ENCODE measurements at places on chromosomes 6 and 20.

- DNase-seq: no peak
Observed at GRCh38 chr6:24969343-24969860, 33.6 kb upstream of the RIPOR2 start.

DNA sequence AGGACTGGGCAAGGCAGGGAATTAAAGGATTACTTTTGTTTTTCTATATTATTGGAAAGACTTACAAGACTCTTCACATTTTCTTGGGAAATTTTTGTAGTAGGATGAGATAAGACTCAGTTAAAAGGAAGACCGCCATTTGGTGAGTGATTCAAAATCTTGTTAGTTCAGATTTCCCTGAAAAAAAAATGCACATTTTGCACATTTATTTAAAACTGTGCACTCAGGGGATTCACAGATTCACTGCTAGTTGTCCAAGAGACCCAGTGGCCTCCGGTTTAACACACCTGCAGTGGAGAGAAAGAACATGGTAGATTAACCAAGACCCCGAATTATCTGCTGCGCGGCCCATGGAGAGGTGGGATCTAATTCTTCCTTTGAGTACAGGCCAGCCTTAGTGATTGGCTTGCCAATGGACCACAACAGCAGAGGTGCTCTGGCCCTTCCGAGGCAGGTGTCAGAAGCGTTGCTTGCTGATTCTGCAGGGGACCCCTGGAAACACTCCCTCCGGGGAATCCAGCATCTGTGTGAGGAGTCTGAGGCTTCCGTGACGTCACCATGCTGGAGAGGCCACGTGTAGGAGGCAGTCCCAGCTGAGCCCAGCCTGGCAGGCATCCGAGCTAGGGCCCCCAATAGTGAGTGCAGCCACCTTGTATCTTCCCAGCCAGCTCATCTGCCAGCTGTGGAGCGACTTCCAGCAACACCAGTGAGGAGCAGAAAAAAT, 68.9 kb downstream of the ZNF217 start:
- no peak for DNase-seq

DNA sequence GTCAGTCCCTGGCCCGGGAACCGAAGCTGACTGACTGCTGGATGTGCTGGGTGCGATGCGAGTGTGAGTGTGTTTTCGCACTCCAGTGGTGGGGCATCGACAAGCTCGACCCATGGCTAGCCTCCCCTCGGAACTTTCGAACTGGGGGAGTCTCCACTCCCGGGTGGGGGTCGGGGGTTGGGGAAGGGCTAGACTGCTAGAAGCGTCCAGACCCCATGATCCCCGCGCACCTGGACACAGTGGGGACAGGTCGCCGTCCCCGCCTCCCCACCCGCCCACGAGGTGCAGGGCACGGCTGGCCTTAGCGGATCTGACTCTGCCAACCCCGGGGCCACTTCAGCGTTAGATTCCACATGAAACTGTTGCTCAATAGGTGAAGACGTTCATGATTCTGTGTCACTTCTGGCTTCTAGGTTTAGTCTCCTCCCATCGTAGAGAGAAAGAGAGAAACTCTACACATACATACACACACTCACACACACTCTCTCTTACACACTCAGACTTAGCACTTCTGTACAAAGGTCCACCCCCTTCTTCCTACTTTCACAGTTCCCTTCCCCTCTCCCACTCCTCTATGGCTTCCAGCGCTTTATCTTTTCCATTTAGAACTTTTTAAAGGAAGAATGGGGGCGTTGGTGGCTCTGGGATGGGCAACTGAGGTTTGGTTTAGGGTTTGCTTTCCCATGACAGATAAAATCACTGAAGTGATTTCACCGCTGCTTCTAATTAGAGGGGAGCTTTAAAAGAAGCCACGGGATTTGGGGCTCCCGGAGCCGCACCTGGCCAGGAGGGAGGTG, 5.1 kb upstream of the TFAP2A start:
- no peak for DNase-seq

GRCh38 chr6:111490067-111490466, 7.0 kb upstream of the REV3L start:
- DNase-seq: no peak

DNA sequence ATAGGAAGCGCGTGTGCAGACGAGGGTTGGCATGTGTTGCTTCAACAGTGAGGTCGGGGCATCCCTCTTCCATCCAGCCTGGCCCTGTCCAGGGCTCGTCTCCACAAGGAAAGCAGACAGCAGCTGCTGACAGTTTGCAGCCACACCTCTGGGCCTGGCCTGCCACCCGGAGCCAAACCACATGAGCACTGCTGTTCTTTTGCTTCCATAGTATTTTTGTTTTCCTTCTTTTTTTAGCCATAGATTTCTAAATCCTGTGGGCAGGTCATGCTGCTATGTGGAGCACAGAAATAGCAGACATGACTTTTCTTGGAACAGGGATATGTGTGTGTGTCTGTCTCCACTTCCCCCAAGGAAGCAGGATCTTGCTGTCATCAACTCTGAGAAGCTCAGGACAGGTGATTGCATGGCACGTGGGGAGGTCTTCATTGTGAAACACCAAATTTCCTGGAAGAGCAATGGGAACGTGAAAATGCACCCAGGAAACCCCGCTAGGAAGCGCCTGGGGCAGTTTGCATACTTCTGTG, 167.4 kb downstream of the DTNBP1 start:
- DNase-seq: peak; percentile 82

DNA sequence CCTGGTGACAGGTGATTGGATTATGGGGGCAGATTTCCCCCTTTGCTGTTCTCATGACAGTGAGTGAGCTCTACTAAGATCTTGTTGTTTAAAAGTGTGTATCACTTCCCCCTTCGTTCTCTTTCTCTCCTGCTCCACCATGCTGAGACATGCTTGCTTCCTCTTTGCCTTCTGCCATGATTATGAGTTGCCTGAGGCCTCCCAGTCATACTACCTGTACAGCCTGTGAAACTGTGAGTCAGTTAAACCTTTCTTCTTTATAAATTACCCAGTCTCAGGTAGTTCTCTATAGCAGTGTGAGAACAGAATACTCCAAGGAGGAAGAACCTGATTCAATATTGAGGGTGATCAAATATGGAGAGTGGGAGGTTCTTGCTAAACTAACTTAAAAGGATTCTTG, 724.9 kb downstream of the DOK5 start:
- no peak for DNase-seq

DNA sequence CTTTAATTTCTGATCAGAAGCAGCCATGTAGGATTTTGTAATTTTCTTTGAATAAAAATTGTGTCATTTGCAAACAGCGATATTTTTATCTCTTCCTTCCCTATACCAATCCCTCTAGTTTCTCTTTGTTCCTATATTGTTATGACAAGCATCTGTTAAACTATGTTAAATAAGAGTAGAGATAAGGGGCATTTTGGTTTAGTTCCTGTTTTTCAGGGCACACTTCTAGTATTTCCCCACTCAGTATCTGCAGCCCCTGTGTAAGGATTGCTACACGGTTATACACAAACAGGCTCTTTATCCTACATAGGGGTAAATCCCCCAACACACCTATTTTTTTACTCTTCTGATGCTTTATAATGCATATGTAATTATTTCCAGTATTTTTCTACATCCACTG, 42.1 kb downstream of the TRERF1 start:
- no peak for DNase-seq

GRCh38 chr6:2514965-2515543, 235.7 kb downstream of the MYLK4 start:
- no peak for DNase-seq

DNA sequence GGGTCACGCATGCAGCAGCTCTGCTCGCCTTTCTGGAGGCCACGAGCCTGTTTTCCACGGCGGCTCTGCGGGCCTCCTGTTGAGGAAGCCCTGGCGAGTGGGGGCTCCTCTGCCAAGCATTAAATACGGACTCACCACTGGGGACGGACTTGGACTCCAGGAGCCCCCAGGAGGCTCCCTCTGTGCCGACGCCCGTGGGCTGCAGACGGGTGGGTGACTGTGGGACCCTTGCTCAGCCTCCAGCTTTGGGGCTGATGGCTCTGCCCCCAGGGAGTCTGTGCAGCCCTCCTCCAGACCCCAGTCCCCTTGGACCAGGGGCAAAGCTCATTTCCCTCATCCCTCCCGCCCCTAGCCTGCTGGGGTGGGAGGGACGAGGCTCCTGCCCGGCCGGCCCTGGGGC, 236.2 kb downstream of the TAF4 start:
- DNase-seq: peak; percentile 20

DNA sequence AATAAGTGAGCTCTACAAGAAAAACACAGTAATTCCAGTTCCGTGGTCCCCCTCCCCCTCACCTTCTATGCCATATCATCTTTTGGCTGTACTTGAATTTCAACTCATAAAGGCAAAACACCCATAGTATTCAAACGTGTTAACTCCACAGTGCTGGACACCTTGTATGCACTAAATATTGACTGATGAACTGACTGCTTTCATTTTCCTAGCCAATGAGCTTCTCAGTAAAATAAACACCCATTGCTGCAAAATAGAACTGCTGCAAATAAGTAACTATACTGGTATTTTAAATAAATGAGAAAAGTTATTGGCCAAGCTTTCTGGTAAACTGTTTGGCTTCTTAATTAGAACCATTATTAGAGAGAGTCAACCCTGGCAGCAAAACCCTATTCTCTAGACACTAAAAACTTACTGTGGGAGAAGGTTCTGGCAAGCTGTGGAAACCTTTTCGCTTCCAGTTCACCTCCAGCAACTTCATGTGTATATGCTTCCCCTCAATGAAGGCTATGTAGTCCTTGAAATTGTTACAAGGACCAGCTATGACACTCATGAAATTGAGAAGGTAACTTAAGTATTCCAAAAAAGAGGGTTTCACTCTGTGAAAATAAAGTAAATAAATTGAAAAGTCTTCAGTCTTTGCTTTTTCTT, 86.0 kb downstream of the MBOAT1 start:
- DNase-seq: no peak

DNA sequence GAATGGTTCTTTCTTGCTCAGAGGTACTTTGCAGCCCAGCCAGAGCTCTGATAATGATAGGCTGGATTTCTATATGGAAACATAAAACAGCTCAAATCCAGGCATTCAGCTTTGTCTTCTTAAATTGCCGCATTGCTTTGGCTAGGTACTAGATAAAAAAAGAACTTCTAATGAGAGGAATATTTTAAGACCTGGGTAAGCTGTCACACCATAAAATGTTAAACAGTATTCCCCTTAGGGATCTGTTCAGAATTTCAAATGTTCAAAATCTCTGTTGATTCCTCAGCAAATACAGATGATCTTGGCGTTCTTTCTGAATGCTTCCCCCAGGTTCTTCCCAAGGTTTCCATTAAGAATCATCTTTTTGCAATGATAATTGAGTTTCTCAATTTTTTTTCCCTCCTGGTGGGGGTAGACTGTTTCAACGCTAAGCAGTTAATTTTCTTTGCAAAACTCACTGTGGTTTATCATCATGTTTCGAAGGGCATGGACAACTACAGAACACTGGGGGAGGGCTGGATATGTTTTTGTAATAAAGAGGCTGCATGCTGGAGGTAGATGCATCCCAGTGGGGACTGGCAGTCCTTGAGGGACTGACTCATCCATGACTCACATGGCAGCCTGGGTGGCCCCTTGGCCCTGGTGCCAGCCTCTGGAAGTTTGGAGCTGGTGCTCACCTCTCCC, 31.0 kb downstream of the TIAM2 start:
- DNase-seq: no peak

- peak; percentile 88 for DNase-seq
Observed at GRCh38 chr6:125153391-125154117, at the start of gene TPD52L1. TPD52L1 (plus strand) TSS chr6:125153773; CDS start chr6:125153952, 179 bp downstream.

DNA sequence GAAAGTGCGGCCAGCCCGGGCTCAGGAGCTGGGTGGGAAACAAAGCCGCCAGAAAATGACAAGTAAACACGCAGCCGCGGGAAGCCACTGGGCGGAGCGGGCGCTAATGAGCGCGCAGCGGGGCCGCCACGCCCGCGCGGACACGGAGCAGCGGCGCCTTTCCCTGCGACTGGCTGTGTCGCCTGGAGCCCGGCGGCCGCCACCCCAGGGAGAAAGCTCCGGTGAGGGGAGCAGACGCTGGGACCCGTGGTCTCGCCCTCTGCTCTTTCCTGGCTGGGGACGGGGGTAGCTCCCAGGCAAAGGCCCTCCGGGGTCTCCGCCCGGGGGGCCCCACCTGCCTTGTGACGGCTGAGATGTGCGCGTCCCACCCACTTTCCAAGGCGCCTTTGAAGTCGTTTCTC, 54.9 kb downstream of the PRR18 start:
- peak; percentile 70 for DNase-seq

- no peak for DNase-seq
Observed at GRCh38 chr6:52572536-52572935, 4.3 kb downstream of the TRAM2 start.

- DNase-seq: no peak
Observed at GRCh38 chr6:85452441-85452881, 2.6 kb downstream of the NT5E start.

GRCh38 chr6:154602296-154602695, 91.8 kb upstream of the CNKSR3 start:
- no peak for DNase-seq

- DNase-seq: peak; percentile 69
Observed at GRCh38 chr6:26286168-26286877, 78.7 kb upstream of the BTN3A2 start.

- no peak for DNase-seq
Observed at GRCh38 chr6:42530296-42530695, 33.5 kb upstream of the UBR2 start.

- DNase-seq: no peak
Observed at GRCh38 chr6:27178860-27179259, 68.6 kb upstream of the PRSS16 start.

DNA sequence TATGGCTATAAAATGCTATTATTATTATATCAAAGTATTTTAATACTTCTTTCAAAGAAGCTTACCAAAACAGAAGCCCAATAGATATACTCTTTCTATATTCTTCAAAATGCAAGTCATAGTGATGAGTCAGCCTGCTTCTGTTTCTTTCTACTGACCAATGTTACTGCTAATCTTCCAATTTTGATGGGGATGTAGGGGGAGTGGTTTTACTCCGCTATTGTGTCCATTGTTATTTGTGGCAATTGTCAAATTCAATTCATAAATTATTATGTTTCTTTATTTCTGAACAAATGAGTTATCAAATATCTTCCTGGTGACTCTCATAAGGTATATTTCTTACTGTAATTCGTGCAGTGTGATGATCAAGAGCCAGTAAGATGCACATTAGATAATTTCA, 221.5 kb upstream of the DEFB112 start:
- no peak for DNase-seq

DNA sequence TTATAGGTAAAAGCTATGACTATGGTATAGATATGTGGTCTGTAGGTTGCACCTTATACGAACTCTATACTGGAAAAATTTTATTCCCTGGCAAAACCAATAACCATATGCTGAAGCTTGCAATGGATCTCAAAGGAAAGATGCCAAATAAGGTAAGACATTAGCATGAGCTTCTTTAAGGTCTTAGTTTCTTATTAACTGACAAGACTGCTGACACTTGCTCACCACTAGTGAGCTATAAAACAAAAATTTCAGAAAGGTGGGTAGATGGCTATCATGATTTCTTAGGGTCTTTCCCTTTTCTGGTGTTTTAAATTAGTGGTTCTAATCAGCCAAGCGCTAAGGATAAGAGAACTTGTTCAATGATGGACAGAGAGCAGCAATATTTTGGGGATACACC, 21.9 kb downstream of the FAM217A start:
- no peak for DNase-seq

Measured in Right ventricle myocardium superior (tissue), 1 donor.